ENCODE measurements at places on chromosomes 2 and 18.

DNA sequence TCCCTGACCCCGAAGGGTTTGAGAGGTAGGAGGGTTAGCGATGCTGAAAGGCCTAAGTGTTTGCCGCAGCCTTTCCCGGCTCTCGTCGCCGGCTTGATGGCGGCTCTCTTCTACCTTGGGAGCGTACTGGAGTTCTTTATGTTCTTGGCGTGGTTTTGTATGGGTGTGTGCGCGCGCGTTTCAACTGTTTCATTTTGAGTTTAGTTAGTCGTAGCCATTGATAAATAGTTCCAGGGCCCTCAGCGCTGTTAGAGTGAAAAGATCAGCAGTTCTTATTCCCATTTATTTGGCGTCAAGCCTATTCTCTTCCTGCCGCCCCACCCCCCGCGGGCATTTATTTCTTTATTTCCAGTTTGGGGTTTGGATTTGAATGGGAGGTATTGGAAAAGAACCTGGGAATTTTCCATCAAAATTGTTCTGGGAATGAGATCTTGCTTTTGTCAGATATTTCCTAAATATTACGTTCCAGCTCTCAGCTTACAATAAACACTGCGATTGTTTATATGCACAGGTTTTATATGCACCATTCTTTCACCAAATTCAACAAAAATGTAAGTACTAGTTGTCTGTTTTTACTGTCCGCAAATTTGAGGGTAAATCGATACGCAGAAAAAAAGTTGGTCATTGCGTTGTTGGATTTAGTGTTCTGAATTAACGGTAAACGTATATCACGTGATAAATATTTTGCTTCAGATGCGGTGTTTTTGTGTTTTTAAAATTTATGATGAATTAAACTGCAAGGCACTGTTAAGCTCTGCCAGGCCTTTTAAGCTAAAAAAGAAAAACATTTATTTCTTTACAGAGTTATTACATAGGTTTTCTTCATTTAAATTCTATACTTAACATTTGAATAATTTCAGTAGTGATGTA lies 954 bp downstream of the CCNT2 start:
- DNase-seq, result peak; percentile 45

DNA sequence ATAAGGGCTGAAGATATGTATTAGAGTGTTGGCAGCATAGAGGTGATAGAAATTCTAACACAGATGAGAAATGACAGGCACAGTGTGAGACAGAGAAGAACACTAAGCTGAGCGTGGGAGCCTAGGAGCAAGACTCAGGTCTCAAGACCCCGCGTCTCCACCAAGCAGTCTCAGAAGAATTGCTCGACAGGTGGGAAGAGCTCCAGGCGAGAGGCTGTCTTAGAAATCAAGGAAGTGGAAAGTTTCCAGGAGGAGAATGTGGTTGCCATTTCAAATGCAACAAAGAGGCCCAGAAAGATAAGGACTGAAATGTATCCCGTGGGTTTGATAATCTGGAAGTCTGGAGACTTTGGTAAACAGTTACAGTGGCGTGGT lies 31.5 kb upstream of the CAB39 start:
- DNase-seq, result no peak

DNA sequence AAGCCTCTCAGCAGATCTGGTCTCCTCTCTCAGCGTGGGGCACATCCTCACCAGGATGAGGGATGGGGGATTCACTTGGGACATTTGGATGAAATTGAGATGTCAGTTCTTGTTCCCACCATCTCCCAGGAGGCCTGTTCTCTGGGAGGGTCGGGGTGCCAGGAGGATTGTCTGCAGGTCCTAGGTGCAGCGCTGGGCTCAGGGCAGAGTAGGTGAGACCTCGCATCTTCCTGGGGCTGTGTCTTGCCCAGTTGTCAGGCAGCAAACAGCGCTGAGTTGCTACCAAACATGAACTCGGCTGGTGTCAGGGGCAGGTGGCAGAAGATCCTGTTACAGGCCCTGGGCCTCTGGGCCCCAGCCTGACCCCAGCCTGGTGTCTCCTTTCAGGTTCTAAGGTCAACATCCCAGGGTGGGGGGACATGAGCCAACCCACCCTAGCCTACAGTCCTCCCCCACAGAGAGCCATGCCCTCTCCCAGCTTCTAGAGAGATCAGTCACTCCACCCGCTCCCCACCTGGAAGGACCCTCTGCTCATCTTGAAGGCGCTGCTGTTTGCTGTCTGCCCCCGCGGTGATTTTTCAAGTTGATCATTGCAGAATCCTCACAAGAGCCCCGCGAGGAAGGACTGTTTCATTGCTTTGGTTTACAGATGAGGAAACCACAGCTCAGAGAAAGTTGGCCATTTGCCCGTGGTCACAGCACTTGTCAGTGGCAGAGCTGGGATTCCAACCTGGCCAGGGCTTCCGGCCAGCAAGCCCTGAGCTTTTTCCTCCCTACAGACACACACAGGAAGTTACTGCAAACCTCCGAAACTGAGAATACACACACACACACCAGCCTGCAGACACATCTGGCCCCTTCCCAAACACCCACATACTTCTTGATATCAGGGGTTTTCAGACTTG lies 83.9 kb downstream of the STPG4 start:
- DNase-seq, result no peak

GRCh38 chr18:70981400-70982140 lies 692.7 kb downstream of the SOCS6 start:
- no peak for DNase-seq

DNA sequence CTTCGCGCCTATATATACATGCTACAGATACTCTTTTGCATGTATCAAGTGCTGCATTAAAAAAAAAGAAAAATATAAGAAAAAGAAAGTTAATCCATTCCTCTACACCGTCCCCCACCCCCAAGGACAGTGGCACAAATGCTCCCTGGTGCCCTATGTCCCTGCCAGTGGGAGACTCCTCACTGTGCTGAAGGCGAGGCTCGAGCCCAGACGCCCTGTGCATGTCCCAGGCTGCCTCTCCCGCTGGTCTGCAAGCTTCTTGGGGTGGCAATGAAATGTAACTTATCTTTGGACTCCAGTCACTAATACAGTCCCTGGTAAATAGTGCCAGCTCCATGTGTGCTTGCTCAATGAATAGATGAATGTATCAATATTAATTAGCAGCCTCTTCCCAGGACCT lies 185.6 kb upstream of the SMAD2 start:
- no peak for DNase-seq

- DNase-seq, result no peak
Measured at GRCh38 chr2:111148925-111149324, 28.2 kb downstream of the BCL2L11 start.

GRCh38 chr2:98903064-98903355 lies 33.0 kb downstream of the CRACDL start:
- DNase-seq, result no peak

- no peak for DNase-seq
Measured at GRCh38 chr2:207087046-207087902, 78.5 kb downstream of the KLF7 start.

GRCh38 chr18:63648241-63648640 lies 4.2 kb upstream of the SERPINB4 start:
- DNase-seq, result no peak

- no peak for DNase-seq
Measured at GRCh38 chr2:53697686-53698085, 69.9 kb upstream of the CHAC2 start.

- DNase-seq, result no peak
Measured at GRCh38 chr2:99643787-99644418, 154.1 kb upstream of the REV1 start.

DNA sequence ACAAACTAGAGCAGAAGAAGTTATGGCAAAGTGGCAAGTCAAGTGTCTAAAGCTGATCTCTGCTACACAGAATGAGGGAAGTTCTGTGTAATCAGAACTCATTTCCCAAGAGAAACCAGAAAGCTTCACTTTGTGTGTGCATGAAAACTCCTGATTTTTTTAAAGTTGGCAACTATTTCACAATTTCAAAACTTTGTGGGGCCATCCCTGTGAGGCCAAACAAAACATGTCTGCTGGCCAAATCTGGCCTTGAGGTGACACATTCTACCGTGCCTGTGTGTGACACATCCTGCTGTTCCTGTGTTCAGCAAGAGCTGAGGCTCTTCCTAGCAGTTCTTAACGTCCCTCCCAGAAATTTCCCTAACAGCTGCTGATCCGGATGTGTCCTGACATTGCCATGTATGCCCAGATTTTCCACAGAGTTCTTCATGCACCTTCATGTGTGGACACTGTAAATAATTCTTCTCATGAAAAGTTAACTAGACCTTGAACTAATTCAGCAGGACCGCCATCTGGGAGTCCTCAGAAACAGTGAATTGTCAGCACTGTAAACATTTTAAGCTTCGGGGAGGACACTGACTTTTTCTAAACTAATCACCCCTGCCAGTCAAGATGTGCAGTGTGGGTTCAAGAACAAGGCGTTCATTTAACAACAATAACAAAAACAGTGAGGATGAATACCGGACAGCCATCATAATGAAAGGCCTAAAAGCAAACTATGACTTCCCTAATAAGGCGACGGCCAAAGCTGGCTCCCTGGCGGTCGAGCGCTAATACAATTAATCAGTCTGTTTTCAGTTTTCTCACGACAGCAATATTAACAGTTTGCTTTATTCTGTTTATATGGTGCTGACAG lies 99.0 kb downstream of the PLEKHM3 start:
- no peak for DNase-seq

GRCh38 chr2:179556425-179556824 lies 291.8 kb upstream of the SESTD1 start:
- DNase-seq, result no peak

- no peak for DNase-seq
Measured at GRCh38 chr2:228507870-228508269, 326.4 kb upstream of the SPHKAP start.

DNA sequence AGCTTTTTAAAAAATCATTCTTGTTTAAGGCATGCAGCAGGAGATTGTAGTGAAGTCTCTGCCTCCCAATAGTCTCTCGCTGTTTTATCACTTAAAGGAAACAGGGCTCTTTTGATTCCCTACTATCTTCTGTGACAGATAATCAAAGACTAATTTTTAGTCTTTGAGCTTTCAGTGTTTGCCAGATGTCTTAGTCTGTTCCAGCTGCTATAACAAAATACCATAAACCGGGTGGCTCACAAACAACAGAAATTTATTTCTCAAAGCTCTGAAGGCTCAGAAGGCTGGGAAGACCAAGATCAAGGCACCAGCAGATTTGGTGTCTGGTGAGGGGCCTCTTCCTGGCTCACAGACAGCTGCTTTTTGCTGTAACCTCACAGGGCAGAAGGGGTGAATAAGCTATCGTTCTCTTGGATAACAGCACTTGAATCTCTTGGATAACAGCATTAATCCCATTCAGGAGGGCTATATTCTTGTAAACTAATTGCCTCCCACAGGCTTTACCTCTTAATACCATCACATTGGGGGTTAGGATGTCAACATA lies 37.8 kb upstream of the STAT4 start:
- DNase-seq, result no peak

DNA sequence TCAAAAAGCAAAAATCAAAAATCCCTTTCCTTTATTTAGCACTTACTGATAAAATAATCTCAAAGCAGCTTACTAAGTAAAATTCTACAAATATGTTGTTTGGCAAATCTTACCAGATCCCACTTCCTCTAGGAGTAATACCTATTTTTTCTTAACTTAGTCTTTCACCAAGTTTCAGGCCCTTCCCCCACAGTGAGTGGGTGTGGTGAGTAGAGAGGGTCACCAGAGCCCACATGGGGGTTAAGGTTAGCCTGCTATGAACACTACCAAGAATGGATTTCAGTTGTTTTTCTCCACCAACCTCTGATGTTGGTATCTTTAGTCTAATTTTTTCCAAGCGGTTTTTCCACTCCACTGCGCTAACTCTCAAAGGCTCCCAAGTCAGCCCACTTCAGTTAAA lies 23.2 kb downstream of the PIAS2 start:
- DNase-seq, result no peak

GRCh38 chr2:236307641-236308040 lies 43.4 kb upstream of the ASB18 start:
- no peak for DNase-seq

DNA sequence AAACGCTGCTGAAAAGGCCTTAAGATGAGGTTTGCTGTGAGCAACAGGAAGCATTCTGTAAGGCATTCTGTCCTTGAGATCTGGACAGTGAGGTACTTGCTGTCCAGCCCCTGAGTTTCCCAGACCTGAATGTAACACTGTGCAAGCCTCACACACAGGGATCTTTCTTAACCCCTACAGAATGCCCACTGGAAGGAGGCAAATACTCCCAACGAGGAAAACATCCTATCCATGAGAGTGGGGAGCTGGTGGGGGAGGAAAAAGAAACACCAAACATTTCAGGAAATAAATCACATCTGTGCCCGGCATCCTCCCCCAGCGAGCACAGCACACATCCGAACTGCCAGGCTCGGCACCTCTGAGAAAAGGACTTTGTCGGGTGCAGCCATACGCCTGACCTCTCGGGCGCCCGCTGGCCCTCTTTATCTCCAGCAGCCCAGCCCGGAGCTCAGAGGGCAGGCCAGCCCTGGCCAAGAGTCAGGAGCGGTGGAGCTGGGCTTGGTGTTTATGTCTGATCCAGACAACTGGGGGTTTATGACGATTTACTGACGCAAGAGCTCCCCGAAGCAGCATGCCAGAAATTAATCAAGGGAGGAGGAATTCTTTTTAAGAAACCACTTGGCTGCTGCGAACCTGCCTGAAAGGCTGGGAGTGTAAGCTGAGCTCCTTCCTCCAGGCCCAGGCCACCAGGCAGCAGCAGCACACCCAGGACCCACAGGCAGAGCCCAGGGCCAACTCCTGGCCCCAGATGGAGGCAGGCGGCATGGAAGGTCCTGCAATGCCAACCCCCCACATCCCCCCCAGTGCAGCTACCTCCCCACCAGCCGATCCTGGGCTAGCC lies 72.2 kb downstream of the HDAC4 start:
- DNase-seq, result no peak

- no peak for DNase-seq
Measured at GRCh38 chr2:233285921-233286320, 21.7 kb upstream of the SAG start.

DNA sequence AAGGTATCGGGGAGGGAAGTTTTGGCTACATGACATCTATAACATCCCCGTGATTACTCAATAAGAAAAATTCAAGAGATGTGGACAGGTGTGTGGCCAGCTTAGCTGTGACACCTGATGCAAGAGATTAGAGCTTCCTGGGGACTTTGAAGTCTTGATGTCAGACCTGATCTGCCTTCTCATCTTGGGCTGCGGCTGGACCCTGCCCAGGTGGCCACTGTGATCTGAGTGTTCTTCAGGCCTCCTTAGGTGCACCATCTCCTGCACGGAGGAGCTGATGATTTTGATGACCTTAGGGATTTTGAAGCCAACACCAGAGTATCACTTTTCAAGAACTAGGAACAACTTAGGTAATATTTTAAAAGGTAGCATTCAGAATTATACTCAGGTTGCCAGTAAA lies 113.5 kb downstream of the FEZ2 start:
- DNase-seq, result no peak

DNA sequence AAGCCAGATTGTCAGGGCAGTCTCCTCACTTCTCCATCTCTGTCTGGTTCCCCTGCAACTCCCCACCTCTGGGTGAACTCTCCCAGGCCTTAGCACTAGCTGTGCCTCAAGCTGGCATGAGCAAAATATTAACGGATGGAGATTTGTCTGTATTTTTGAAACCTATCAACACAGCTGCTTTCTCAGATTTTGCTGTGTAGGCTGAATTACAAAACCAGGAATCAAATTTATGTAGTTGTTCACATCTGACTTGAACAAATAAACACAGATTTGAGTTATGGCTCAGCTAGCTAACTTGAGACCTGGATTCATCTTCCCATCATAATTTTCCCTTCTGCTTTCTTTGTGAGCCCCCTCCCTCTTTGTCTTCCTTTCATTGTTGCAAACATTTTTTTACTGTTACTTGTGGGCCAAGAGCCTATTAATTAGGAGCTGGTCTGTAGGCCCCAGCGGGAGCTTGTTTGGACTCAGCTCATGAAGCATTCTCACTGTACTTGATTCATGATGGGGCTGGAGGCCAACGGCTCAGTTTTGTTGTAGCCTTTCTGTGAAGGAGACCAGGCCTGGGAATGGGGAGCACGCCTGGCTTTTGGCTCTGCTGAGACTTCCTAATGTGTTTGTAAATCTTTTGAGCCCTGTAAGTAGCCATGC lies 164.1 kb upstream of the GATA6 start:
- DNase-seq, result no peak

Measured in caudate nucleus (tissue), 63 donors.